ENCODE measurements at places on chromosomes 13 and 19. TPM values are rescaled to one million over a fixed set of nuclear protein-coding genes. Genes with fewer than 3 reads are reported as not detected.

Gene FGF22
- not detected for total RNA-seq

DNA sequence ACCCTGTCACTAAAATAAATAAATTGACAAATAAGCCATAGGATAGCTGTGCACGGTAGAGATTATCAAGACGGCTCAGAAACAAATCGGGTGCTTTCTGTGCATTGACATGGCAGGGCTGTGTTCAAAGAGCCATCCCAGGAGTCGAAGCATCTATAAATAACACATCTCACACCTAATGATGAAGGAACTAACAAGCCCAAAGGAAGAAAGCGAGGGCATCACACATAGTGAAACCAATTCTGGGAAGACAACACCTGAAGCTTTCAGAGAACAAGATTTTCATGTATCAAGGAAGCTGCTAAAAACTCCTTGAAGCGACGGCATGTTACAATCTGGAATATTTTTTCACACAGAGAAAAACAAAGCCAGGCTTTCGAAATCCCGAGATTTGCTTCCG, 36.1 kb downstream of the KLF2 start:
- no peak for DNase-seq

Gene SMIM44
- total RNA-seq = not detected

Gene ZNF44
- 3.9 TPM for total RNA-seq

All from dermis microvascular lymphatic vessel endothelial cell (primary cell).